Activated T-helper 1 cell treated with Interleukin-2 at 50 U/mL for 16 hours (primary cell): ENCODE measurements at places on chromosomes 5 and 9.

GRCh38 chr5:32304622-32305021 is 8.1 kb downstream of the MTMR12 start:
- DNase-seq = no peak

DNA sequence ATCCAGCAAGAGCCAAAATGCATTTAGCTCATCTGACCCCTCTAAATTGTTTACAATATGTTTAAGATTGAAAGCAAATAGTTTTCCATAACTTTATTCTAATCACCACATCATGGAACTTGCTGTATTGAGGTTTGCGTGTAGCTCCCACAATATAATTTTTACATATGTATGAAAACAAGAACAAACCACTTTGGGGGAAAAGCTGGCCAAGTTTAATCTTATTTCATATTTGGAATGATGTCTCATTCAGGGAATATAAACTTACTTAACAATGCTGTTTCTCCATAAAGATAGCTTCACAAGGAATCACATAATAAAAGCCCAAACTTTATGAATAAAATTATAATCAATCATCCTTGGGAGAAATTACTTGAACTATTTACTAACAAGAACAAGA is 194.6 kb upstream of the PCSK5 start:
- no peak for DNase-seq

GRCh38 chr5:124372457-124372856 is 374.0 kb downstream of the ZNF608 start:
- DNase-seq = no peak

DNA sequence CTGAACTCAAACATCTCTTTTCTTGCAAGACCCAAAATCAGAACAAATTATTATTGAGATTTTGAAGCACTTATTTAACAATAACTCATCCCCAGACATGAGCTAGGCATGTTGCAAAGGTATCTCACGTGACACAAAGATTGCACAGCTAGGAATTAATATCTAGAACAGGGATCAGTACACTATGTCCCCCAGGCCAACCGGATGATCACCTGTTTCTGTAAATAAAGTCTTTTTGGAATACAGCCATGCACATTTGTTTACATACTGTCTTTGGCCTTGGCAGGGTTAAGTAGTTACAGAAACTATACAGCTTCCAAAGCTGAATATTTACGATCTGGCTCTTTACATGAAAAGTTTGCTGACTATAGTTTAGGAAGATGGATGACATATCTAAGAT is 287.7 kb downstream of the ACTL7B start:
- no peak for DNase-seq

GRCh38 chr5:37988454-37989046 is 148.7 kb upstream of the GDNF start:
- DNase-seq = no peak

GRCh38 chr5:128462330-128462729 is 75.7 kb downstream of the FBN2 start:
- DNase-seq = no peak

- DNase-seq = peak; percentile 97
These were observed at the start of gene URM1 for GRCh38 chr9:128370752-128371629. Gene URM1, plus strand, starts transcription at chr9:128371374. Its CDS starts 7 bp downstream, at chr9:128371381.

- no peak for DNase-seq
These were observed 408.9 kb upstream of the DMAC1 start for GRCh38 chr9:8208465-8208864.

DNA sequence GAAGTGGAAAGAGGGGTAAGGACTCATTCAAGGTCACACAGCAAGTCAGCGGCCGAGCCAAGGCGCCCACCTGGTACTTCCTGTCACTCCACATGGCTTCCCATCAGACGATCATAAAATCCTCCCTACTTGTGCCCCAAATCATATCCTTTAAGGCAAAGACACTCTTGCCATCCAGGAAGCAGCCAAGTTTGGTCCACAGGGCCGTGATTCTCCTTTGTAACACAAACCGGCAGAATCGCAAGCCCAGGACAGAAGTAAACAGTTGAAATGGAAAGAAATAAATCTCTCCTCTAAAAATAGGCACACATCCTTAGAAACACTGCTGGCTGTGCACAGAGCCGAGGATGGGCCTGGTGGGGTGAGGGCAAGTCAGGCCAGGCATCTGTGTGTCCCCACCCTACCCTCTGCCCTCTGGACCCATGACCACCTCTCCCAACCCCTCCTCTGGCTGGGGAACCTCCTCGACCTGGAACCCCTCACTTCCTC is 30.5 kb downstream of the TMOD1 start:
- no peak for DNase-seq

- DNase-seq = no peak
These were observed 43.7 kb downstream of the STK10 start for GRCh38 chr5:172144291-172144815.

GRCh38 chr5:32443541-32444430 is 754 bp downstream of the ZFR start:
- peak; percentile 36 for DNase-seq

- no peak for DNase-seq
These were observed at the start of gene PCDHB11 for GRCh38 chr5:141199359-141200235. Gene PCDHB11, plus strand, starts transcription at chr5:141199627. Its CDS starts 148 bp downstream, at chr5:141199775.

DNA sequence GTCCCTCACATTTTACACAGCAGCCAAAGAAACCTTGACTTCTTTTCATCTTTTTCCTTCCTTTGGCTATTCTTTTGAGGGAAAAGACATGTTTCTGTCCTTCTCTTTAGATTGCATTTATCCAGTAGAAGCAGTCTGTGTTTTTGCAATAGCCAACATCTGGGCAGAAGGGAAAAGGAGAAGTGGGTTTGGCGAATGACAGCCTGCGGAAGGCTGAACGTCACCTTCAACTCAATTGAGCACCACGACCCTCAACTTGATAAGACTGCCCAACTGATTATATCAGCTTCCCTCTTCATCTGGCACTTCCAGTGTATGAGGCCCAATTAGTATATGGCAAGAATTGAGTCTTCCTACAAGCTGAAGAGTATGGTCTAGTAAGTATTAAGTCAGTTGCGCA is 1997.6 kb upstream of the WWC1 start:
- DNase-seq = no peak

DNA sequence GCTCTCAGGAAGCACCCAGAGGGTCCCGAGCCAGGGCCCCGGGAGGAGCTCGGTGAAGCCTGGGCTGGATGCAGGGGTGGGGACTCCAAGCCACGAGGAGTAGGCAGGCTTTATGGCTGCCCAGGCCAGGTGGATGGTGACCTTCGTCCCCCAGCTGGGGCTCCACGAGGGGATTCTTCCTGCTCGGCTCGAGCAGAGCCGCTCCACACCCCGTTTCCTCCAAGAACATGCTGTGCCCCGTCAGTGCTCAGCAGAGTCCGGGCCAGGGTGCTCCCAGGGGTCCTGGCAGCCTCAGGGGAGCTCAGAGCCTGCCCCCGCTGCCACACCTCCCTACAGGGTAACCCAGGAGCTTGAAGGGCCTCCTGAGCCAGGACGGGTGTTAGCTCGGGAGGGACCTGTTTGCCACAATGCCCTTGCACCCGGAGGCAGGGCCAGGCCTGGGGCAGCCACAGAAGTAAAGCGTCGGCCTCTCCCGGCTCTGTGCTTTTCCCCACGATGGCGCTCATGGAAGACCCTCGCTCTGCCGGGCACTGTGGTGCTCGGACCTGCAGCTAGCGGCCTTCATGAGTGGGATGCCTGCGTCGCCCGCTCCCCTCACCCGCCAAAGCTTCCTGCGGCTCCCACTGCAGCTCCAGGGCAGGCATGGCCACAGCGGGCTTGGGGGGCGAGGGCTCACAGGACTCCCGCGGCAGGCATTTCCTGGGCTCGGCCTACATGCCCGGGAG is 86.8 kb downstream of the KCNT1 start:
- DNase-seq = no peak

GRCh38 chr9:133786371-133786753 is 48.2 kb upstream of the SARDH start:
- DNase-seq = no peak

DNA sequence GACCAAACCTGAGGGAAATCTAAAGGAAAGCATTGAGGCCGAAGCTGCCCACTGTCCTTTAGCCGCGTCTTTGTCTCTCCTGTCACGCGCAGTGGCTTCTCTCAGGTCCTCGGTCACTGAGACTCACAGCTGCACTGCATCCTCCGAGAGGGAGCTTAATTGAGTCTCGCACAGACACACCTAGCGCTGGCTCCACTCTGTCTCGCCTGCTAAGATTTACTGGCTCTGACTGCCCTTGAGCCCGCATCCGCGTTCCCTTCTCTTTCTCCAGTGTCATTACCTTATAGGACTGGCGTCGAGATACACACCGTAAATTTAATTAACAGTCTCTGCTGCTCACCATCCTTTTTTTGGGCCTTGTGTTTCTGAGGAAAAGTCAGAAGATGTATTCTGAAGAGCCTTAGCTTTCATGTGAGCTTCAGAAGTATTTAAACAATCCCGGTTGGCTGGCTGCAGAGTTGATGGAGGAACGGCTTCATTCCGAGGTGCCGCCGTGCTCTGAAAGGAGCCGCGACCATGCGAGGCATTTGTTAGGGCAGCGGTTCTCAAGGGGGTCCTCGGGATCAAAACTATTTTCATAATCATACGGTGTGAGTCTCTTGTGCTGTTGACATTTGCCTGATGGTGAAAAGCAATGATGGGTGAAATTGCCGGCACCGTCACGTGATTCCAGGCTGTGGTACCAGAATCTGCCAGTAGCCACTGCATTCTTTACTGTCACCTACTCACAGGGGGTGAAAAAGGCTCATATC is 58.3 kb downstream of the GPR107 start:
- DNase-seq = no peak

DNA sequence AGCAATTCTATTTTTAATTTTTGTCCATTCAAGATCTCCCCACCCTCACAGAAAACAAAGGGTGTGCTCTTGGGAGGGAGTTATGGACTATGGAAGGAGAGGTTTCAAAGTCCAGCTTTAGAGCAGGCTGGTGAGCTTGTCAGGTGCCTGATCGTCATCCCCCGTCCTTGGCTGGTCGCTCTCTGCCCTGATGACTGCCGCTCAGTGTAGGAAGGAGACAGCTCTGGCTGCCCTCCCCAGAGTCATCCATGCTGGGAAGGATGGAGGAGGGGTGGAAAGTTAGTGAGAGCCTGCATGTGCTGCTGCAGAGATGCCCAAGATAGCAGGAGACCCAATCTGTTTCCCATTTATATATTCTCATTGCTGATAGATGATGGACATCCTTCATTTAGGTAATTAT is 96.6 kb downstream of the NLN start:
- DNase-seq = no peak

DNA sequence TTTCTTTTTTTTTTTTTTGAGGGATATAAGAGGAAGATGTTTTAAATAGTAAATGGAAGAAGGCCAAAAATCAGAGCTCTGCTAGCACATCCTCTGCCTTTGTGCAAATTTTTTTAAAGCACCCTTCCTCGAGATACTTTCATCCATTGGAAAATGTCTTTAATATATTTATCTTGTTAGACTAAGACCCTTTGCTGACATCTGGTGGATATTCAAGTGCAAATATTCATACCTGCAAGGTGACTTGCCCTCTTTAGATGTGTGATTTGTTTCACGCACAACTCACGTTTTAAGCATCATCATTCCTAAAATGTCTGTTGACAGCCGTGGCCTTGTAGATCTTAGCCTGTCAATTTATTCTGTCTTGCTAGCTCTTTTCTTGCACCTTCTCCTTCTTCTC is 258.5 kb downstream of the AGTPBP1 start:
- no peak for DNase-seq
